Mucosa of gallbladder (tissue), 1 donor: ENCODE measurements at places on chromosomes 2 and 18. TPM values are rescaled to one million over a fixed set of nuclear protein-coding genes. Genes with fewer than 3 reads are reported as not detected.

GRCh38 chr18:950882-951495 is 46.3 kb downstream of the ADCYAP1 start:
- DNase-seq, result no peak

- no peak for DNase-seq
Observed at GRCh38 chr2:225025917-225026571, 16.2 kb downstream of the DOCK10 start.

GRCh38 chr18:78787751-78788150 is 191.9 kb upstream of the SALL3 start:
- DNase-seq, result no peak

Gene NFU1
- 37.6 TPM for total RNA-seq

Gene NEDD4L
- total RNA-seq, result 99.5 TPM
